Activated CD4-positive, alpha-beta T cell treated with anti-CD3 and anti-CD28 coated beads for 48 hours (primary cell): ENCODE measurements at places on chromosomes 5 and 9.

GRCh38 chr9:16693616-16694015, 176.9 kb downstream of the BNC2 start:
- no peak for DNase-seq

GRCh38 chr9:115689331-115689730, 464.3 kb upstream of the PAPPA start:
- DNase-seq = no peak

- DNase-seq = no peak
Measured at GRCh38 chr9:115262477-115262876, 144.5 kb upstream of the TNC start.

DNA sequence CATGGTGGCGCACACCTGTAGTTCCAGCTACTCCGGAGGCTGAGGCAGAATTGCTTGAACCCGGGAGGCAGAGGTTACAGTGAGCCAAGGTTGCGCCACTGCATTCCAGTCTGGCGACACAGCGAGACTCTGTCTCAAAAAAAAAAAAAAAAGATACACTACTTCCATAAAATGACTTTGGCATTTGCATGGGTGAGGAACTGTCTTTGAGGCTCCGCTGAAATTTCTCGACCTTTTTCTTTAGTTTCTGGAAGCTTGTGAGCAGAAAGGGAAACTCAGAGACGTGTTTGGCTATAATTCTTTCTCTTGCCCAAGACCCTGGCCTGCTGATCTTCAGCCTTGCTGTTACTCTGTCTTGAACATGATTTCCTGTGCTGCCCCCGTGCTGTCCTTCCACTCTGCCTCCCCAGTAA, 37.3 kb downstream of the SPIN1 start:
- DNase-seq = no peak

- no peak for DNase-seq
Measured at GRCh38 chr5:116454417-116454927, 120.2 kb downstream of the SEMA6A start.

- DNase-seq = no peak
Measured at GRCh38 chr5:177445917-177446199, 756 bp upstream of the PRR7 start.

DNA sequence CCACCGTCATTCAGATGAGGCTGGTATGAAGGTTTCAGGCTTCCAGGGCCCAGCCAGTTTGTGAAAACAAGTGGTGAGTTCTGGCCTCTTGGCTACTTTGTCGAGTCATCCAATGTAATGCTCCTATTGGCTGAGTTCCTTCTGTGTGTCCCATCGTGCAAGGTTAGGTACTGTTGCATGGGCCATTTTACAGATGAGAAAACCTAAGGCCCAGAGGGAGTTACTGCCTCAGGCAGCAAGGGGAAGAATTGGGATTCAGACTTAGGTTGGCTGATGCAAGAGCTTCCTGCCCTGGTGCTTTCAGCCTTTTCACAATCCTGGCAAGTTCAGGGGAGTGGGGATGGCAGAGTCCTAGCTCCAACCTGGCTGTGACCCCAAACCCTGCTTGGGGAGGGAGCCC, 17.4 kb upstream of the PITX1 start:
- DNase-seq = no peak

DNA sequence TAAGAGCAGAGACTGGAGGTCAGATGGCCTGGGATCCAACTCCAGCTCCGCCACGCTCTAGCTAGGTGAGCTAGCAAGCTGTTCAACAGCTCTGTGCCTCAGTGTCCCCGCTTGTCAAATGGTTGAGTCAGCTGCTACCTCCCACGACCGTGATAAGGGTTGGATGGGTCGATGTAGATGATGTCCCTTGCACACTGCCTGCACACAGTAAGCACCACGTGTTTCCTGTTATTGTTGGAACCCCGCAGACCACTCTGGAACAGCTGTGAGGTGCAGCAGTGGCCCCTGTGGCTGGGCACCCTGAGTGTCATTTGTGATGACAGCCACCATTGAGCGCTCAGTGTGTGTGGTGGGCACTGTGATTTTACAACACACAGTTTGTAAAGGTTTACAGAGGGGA, 54.0 kb upstream of the CTSL start:
- DNase-seq = no peak

GRCh38 chr5:343461-344401, 22.2 kb downstream of the AHRR start:
- peak; percentile 67 for DNase-seq

DNA sequence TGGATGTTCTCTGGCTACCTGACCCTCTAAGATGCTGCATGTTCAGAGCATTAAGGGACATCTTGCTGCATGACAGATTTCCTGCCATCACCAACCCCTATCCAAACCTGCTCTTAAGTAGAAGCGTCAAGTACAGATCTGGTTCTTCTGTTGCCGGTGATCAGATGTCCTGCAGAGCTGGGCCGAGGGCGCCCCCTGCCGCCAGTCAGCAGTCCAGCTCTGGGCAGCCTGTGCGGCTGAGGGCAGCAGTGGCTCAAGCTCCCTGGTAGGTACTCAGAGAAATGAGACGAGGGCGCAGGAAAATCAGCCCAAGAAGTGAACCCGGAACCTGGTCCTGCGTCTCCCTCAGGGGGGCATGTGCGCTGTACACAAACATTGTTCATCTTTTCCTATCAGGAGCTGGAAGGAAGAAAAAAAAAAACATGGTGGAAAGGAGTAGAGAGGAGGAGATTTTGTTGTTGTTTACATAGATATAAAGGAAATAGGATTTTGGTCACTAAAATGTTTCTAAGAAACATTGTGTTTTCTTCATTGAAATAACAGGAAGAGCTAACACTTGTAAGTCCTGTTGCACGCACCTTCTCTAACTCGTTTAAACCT, 95.8 kb downstream of the CFAP90 start:
- DNase-seq = peak; percentile 69

DNA sequence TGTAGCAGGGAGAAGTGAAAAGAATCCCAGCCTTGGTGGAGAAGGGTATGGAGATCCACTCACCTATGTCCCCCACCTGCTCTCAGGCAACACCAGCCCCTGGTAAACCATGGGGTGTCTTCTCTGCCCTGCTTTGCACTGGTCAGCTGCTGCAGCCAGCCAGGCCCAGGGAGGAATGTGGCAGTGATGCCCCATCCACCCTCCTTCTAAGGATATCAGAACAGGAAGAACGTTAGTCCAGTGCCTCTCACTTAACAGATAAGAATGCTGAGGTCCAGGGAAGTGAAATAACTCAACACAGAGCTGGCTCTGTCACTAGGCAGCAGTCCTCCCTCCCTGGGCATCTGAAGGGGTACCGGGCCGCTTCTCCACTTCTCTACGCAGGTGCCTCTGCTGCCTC, 9.7 kb upstream of the PPIC start:
- DNase-seq = no peak

GRCh38 chr5:162190-162564, 29.1 kb upstream of the LRRC14B start:
- no peak for DNase-seq

DNA sequence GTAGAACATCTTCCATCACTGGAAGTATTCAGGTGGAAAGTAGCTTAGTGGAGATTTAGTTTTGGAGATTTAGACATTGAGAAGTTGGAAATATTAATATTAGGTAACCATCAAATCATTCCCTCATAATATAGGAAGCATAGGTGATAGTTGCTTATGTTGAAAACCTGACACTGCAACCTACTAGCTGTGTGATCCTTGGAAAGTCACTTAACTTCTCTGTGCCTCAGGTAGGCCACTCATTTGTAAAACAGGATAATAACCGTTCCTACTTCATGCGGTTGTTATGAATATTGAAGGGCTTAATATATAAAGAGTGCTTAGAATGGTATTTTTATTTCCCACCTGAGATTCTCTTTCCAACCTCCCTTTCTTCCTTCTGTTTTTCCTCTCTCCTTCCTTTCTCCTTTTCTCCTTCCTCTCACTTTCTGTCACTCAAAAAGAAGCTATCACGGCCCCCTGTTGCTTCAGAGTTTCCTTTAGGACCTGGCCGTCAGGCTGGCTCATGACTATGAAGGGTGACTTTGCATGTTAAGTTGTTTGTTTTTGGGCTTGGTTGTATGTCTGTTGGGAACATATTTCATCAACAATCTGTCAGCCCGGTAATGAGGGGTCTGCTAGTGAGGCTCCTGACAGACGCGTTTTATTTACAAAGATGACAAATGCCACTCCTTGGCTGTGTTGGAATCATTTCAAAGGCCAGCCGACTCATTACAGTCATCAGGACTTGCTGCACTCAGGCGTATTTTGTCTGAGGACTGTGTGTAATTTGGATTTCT, 31.0 kb downstream of the DOCK2 start:
- no peak for DNase-seq

GRCh38 chr9:100939636-100940035, 88.9 kb upstream of the PLPPR1 start:
- DNase-seq = no peak
